GM13977 (cell line): ENCODE measurements at places on chromosomes 11 and 22.
A peak's percentile ranks its signal among the peaks of the same experiment; 100 is the strongest.

DNA sequence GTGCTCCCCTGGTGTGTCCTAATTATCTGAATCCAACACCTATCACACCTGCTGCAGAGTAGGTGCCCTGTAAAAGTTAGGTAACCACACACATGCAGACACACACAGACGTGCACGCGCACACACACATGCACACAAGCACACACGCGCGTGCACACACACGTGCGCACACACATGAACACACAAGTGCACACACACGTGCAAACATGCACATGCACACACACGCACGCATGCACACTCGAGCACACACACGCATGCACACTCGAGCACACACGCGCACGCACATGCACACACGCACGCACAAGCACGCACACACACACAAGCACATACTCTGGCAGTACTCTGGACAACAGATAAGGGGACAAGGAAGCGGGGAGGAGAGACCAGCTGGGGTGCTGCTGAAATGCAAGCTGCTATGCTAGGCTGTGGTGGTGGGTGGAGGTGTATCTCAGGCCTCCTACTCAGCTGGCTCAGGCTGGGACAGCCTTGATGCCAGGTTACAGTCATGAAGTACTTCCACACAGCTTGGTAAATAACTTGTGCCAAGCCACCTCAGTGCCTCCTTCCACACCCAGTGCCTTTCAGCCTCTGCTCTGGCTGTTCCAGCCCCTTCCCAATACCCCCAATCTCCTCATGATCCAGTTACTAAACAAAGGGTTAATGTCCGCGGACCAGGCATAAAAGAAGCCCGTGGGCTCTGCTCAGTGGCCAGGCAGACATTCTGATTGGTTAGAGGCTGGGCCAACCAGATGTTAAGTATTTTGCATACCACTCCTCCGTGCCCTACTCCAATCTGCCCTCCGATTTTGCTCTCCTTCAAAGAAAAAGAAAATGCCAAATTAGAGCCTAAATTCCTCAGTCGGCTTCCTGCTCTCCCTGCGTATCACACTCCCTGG, 374.1 kb downstream of the TENM4 start:
- no peak for DNase-seq

DNA sequence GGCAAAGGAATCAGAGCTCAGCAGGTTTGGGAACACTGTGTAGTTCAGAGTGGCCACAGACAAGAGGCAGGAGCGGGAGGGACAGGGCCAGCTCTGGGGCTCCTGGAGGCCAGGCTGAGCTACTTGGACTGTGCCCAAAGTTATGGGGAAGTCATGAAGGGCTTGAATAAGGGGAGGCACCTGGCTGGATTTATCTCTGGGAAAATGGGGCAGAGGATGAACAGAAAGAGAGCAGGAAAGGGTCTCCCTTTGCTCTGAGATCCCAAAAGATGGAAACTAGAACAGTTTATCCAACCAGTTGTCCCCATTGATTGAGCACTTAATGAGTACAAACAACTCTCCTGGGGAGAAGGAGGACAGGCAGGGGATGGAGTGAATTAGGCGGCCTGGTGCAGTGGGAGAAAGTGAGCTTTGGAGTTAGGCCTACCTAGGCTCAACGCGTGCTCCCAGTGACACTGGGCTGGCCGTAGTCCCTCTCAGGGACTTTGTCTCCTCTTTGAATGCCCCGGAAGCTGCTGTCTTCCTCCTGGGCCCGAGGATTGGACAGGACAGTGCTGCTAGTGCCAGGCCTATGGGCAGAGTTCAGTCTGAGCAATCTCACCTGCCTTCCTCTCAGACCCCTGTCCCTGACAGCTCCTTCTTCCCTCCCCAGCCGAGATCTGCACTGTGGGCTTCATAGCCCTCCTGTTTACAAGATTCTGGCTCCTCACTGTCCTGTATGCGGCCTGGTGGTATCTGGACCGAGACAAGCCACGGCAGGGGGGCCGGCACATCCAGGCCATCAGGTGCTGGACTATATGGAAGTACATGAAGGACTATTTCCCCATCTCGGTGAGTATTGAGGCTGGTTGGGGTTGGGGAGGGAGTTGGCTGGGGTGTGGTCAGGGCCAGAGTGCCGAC, 2.0 kb downstream of the MOGAT2 start:
- DNase-seq: no peak

- peak; percentile 37 for DNase-seq
Observed at GRCh38 chr11:94128291-94128745, 323 bp upstream of the PANX1 start.

GRCh38 chr11:120020981-120021380, 116.9 kb downstream of the TRIM29 start:
- no peak for DNase-seq

- no peak for DNase-seq
Observed at GRCh38 chr11:131331546-131331945, 38.9 kb upstream of the NTM start.

- DNase-seq: no peak
Observed at GRCh38 chr22:48091060-48091650, 1328.7 kb downstream of the TBC1D22A start.

- DNase-seq: no peak
Observed at GRCh38 chr22:39617970-39618757, 47.6 kb downstream of the CACNA1I start.

- no peak for DNase-seq
Observed at GRCh38 chr11:18705651-18706281, 7.2 kb downstream of the TMEM86A start.

DNA sequence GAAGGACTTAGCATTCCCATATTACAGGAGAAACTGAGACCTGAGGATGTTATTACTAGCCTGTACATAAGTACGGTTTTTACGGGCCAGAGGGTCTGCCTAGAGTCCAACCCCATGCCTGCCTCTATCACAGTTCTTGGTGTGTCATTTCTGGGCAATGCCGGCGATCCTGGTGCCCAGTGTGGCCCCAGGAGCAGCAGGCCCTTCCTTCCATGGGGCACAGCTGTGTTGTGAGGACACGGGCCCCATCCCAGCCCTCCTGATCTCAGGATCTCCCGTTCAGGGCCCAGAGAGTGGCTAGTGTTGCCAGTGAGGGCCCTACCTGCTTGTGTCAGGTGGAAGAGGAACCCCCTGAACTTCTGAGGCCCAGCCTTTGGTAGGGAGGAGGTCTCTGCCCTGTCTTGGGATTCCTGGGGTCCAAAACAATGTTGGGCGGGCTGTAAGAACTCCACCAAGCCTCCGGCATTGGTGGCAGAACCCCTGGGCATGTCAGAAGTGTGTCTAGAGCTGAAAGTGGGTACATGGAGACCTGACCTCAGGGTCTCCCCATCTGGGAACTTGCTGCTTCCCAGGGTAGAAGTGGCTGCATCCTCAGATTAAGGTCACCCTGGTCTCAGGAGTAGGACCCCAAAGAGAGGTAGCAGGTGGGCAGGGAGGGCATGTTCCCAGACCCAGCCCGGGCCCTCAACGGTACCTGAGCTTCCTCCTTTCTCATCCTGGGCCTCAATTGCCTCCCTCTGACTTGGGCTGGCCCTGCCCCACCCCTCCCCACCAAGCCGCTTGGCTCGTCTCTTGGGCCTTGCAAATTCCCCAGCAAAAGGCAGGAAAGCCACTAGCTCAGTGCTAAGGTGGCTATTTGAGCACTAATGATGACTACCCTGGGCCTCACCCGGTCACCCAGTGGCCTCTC, 74.6 kb upstream of the KCNQ1OT1 start:
- DNase-seq: no peak

- no peak for DNase-seq
Observed at GRCh38 chr22:48944751-48945620, 882.7 kb downstream of the BRD1 start.

GRCh38 chr11:93613231-93613831, 48.2 kb upstream of the CEP295 start:
- DNase-seq: no peak

DNA sequence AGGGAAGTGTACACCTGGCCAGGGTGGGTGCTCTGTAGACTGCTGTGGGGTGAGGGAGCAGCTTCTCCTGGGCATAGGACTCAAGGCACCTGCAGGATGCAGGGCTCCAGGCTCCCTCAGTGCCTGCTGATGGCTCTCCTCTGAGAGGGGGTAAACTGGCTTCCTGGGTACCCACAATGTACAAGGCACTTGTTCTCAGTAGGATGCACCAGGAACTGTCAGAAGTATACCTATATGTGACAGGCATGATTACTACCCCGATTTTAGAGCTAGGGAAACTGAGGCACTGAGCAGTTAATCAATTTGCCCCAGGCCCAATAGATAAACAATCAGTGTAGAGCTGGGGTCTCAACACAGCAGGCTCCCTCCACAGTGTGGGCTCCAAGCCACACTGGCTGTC, 31.4 kb upstream of the GNAZ start:
- no peak for DNase-seq

DNA sequence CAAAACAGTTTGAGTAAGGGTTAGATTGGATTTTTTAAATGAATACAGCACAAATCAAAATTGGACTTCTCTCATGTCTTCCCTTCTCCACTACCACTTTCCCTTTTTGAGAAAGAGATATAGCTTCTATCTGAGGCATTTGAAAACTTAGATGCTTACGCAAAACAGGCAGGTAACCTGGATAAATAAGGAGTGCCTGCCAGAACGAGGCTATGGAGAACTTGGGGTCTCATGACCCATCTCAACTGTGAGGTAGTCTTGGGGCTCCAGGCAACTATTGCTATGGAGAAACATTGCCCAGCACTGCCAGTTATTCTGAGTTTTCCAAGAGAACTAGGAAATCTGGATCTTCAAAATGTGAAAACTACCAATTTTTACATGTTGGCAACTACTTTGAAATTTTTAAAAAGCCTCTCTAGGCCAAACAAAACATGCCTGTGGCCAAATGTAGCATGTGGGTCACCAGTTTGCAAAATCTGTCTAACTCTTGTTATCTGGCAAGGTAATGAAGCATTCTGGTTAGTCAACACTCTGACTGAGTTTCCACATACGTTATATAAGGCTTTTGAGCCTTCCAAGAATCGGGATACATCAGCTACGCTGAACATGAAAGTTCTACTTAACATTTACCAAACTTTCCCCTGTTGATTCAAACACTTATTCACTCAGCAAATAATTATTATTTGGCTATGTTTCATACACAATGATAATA, 752.7 kb downstream of the KCNA4 start:
- DNase-seq: no peak

DNA sequence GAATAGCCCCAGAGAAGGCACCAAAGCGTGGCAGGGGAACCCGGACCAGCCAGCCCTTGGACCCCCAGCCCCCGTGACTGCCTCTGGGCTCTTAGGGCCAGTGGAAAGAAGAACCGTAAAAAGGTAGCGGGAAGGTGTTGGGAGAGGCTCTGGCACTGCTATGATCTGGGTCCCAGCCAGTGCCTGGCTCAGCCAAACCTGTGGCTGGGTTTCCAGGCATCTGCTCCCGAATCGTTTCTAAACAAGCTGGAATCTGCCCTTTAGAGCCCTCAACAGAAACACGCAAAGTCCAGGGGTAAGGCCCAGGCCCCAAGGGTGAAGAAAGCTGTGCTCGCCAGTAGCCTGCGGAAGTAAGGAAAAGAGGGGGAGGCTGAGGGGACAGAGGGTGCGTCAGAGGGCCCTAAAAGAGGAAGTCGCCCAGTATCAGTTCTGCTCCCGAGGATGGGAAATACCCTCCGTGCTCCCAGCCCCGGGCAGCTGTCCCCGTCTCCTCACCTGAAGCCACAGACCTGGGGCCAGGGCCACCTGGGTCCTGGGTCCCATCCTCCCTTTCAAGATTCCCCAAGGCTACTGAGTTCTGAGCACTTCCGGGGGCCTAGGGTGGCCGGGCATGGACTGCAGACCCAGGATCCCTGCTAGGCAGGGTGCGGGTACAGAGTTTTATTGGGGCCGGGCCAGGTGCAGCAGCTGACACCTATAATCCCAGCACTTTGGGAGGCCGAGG, 24.7 kb downstream of the IL10RA start:
- DNase-seq: peak; percentile 78

DNA sequence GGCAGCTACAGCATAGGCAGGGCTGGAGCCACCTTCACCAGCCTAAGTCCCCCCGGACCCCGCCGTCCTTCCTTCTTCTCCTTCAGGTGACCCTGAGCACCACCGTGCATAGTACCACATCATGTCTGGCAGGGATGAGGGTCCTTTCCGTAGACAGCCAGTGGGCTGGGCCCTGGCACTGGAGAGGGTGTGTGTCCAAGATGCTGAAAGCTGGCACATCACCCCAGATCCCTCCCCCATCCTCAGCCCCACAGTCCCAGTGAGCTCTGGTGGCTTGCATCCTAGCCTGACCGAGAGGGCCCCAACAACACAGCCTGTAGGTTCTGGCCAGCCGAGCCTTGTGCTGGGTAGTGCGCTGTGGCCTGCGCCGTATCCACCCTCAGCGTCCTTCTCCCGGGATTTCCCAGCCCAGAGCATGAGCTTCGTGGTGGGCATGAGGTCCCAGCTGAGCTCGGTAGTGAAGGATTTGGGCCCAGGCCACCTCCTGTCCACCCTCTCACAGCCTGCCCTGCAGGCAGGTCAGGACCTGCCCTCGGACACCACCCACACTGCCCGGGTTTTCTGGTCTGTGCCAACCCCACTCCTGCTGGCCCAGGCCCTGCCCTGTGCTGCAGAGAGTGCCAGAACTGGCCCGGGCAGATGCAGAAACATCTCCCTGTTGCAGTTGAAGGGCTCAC, 1124.3 kb downstream of the BRD1 start:
- no peak for DNase-seq

DNA sequence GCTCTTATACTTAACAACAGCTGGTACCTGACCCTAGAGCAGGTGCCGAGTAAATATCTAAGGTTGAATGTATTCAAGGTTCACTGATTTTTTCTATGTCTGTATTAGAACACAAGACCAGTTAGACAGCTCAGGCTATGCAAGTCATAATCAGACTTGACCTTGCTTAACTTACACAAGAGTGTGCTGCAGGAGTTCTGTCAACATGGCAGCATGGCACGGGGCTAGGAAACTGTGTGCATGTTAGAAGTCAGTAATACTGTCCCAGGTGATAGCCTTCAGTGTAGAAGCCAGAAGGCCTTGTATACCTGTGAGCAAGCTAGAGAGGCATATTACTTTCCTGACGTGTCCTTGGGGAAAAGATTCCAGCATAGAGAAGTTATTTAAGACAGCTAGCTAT, 253.1 kb downstream of the FAT3 start:
- DNase-seq: no peak

GRCh38 chr11:69317401-69318092, 23.6 kb downstream of the MYEOV start:
- DNase-seq: no peak

DNA sequence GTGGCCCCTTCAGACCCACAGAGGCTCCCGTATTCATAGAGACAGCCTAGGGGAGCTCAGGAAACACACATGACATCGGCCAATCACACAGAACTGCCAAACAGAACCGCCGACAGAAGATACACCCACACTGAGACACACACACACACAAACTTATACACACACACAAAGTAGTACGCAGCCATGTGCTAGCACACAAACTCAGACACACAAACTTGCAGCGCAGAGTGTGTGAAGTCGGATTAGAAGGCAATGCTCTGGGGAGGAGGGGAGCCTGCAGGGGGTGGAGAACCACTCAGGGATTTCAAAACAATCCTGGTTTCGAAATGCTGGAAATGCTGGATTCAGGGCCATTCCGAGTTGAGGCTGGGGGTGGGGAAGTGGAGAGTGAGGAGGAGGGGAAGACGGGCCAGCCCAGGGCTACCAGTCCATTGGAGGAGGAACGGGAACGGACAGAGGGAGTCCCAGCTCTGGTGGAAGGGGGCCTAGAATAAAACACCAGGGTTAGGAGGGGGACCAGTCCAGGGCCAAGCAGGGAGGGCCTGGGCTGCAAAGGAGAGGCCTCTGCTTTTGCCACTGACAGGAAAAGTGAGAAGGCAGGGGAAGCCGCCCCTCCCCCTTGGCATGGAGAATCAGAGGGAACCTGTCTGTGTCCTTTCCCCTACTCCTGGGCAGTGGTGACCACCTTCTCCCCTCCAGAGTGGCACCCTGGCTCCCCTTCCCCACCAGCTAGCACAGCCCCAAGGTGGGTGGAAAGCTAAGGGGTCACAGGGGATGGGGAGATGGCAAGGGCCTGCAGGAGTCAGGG, 4.4 kb downstream of the BCL9L start:
- DNase-seq: no peak

GRCh38 chr11:19677381-19678080, 35.1 kb upstream of the NAV2 start:
- DNase-seq: no peak
